ENCODE measurements at places on chromosomes 2 and 18.

DNA sequence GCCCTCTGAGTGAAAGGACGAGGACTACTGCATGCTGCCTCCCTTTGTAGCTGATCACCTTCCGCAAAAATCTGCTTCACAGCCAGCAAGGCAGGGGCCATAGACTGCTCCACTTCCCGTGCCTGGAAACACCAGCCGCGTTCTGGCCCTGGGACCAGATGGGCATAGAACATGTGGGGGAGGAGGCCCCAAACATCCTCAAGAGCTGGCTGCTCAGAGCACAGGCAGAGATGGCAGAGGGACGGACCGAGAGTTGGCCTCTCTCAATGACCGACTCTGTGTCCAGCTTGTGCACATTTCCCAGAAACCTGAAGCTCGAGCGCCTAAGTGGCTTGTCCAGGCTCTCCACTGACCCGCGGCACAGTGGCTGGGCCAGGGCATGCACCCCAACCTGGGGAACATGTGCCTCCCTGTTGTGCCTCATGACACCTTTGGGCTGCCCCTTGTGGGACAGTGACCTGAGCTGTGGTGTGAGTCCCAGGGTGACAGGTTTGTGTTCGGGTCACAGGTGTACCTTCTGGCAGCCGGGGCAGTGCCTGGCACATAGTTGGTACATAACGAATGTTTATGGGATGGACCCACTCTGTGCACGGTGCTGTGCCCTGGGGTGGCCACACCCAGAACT lies 9.1 kb downstream of the KCNF1 start:
- no peak for DNase-seq

- peak; percentile 93 for DNase-seq
Observed at GRCh38 chr2:100976645-100977391, 25.3 kb upstream of the RPL31 start.

GRCh38 chr18:12346240-12346565 lies 30.8 kb downstream of the AFG3L2 start:
- DNase-seq: no peak

- no peak for DNase-seq
Observed at GRCh38 chr2:15965564-15966019, 25.2 kb downstream of the MYCN start.

DNA sequence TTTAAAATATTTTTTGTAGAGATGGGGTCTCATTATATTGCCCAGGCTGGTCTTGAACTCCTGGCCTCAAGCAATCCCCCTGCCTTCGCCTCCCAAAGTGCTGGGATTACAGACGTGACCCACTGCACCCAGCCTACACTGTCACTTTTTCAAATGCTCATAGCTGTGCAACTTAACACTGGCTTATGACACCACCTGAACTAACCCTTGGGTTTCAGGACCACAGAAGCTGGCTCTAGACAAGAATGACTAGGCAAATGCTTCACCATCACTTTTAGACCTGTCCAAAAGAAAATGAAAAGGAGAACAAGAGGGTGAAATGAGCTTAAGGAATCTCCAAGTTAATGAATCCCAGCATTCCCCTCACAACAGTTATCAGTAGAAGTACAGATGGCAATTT lies 13.3 kb downstream of the ERCC3 start:
- no peak for DNase-seq

Measured in mesenchymal stem cell (in vitro differentiated cells and primary cell).